NCI-H1417 treated with DMSO at 0.1 percent for 48 hours (cell line): ENCODE measurements at places on chromosomes 12 and 14.

- DNase-seq = no peak
Observed at GRCh38 chr14:41476526-41476925, 130.2 kb upstream of the LRFN5 start.

- no peak for DNase-seq
Observed at GRCh38 chr12:113416091-113416754, 6.0 kb upstream of the SDSL start.

- DNase-seq = no peak
Observed at GRCh38 chr12:101992091-101992490, 69.7 kb downstream of the WASHC3 start.

DNA sequence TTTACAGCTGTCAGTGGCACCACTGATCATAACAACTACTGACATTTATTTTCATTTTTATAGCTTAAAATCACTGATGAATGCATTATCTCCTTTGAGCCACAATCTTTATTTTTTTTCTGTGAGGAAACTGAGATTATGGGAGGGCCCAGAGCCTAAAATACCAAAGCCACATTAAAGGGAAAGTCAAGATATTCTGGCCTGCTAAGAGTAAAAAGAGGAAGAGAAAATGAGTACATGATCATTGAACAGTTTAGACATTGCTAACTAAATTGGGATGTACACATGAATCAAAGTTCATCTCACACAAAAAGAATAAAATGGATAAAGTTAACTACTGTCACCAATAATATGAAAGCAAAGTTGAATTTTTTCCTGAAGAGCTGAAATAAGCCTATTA lies 170.5 kb upstream of the GARIN2 start:
- DNase-seq = no peak

DNA sequence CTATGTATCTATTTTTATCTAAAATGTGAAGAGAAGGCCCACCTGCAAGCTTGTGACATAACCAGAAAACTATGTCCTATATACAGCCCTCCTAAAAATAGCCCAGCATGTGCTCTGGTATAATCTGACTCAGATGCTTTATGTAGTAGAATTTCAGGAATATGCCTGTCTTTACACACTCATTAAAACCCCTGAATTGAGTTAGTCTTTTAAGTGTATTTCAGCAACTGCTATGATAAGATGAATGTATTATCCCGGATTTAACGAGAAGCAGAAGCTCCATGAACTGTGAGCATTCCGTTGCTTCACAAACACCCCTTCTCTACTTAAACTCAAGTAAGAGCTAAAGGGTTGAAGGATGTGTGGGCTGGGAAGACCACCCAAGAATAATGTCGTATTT lies 89.9 kb upstream of the PRICKLE1 start:
- no peak for DNase-seq

DNA sequence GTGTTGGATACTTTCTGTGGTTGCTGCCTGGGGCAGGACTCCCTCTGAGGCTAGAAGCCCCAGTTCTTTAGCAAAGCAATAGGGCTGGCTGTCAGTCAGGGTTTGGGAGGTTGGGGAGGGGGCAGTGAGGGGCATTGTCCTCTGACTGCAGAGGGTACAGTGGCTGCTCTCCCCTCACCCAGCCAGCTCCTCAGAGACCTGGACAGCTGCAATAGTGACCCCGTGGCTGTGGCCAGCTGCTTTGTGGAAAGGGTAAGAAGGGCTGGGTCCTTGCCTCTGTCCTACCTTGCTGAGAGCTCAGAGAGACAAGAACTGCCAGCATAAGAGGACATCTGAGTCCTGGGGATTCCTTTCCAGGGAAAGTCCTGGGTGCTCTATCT lies 25.8 kb downstream of the PLEKHG3 start:
- no peak for DNase-seq

GRCh38 chr12:11821386-11822080 lies 172.1 kb downstream of the ETV6 start:
- DNase-seq = no peak

DNA sequence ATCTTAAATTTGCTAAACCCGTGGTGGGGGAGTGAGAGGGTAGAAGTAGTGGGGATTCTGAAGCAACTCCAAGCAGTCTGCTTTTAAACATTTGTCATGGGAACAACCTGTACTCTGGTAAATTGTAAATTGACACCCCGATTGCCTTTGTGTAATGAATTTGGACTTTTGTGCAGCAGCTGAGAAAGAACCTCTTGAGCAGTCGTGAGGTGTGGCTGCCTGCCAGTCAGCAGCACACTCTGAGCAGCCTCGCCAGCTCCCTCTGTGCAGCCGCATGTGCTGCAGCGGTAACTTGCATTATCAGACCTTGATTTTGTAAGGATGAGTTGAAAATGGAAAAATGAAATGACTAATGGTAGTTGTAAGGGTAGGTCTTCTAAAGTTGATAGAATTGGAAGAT lies 74.3 kb downstream of the SUSD6 start:
- no peak for DNase-seq

GRCh38 chr14:91805659-91806058 lies 61.7 kb downstream of the TC2N start:
- DNase-seq = no peak

- no peak for DNase-seq
Observed at GRCh38 chr12:116384691-116385485, 107.4 kb upstream of the MED13L start.

GRCh38 chr12:69704357-69704756 lies 5.3 kb upstream of the BEST3 start:
- no peak for DNase-seq
